Endodermal cell (in vitro differentiated cells): ENCODE measurements at places on chromosomes 16 and 17.

DNA sequence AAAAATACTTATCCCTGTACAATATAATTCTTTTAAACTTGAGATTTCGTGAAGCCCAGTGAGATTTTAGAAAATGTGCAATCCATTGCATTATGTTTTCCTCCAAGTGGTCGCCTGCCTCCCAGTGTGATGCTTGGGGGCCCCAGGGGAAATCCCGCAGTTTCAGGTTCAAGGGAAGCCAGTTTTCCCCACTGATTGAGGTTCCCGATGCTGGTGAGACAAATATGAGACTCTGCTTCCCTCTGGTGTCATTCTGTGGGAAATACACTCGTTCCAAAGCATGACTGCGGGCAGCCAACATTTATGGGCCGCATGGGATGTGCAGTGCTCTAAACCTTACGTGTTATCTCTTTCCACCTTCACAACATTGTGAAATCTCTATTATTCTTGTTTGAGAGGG lies 200.8 kb downstream of the PRKCB start:
- no peaks in the 10 kb centered on the region for H3K27me3 ChIP-seq
- H3K27ac ChIP-seq = no peak overlapping the region
- no peak overlapping the region for H3K4me3 ChIP-seq
- no peaks in the 10 kb centered on the region for H3K36me3 ChIP-seq
- H3K4me1 ChIP-seq = no peaks in the 10 kb centered on the region

- no peaks in the 10 kb centered on the region for H3K27me3 ChIP-seq
- H3K4me1 ChIP-seq = no peaks in the 10 kb centered on the region
- no peaks in the 10 kb centered on the region for H3K36me3 ChIP-seq
- H3K4me3 ChIP-seq = no peak overlapping the region
- no peak overlapping the region for H3K27ac ChIP-seq
Observed at GRCh38 chr16:83769397-83770008, 38.3 kb upstream of the HSBP1 start.

- H3K4me1 ChIP-seq = peaks cover 3% of the 10 kb centered on the region
- no peaks in the 10 kb centered on the region for H3K36me3 ChIP-seq
- no peaks in the 10 kb centered on the region for H3K27me3 ChIP-seq
- H3K4me3 ChIP-seq = no peak overlapping the region
- H3K27ac ChIP-seq = no peak overlapping the region
Observed at GRCh38 chr17:18155179-18155578, 28.4 kb upstream of the ALKBH5 start.

GRCh38 chr17:70076189-70076588 lies 1.2 kb downstream of the KCNJ16 start:
- no peak overlapping the region for H3K27ac ChIP-seq
- no peak overlapping the region for H3K4me3 ChIP-seq
- peaks cover 6% of the 10 kb centered on the region for H3K4me1 ChIP-seq
- H3K27me3 ChIP-seq = no peaks in the 10 kb centered on the region
- H3K36me3 ChIP-seq = no peaks in the 10 kb centered on the region

DNA sequence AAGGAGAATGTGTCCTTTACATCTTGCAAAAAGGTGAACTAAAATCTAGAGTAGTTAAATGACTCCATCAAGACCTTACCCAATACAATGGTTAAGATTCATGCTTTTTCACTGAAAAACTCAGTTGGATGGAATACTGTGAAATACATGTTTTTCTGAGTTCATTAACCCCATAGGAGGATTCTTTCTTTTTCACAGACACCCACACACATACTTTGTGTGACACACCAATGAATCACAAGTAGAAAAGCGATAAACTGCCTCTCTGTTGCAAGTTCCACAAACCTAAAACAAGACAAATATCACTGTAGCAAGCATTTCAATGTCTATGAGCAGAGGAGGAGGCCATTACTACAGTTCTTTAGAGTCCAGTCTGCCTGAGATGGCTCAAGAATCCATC lies 258.8 kb upstream of the CDH5 start:
- H3K4me1 ChIP-seq = no peaks in the 10 kb centered on the region
- H3K36me3 ChIP-seq = no peaks in the 10 kb centered on the region
- no peak for DNase-seq
- H3K27ac ChIP-seq = no peak overlapping the region

GRCh38 chr17:42740699-42741098 lies 4.1 kb downstream of the EZH1 start:
- H3K27ac ChIP-seq = no peak overlapping the region
- no peak overlapping the region for H3K4me3 ChIP-seq
- peaks cover 3% of the 10 kb centered on the region for H3K4me1 ChIP-seq

DNA sequence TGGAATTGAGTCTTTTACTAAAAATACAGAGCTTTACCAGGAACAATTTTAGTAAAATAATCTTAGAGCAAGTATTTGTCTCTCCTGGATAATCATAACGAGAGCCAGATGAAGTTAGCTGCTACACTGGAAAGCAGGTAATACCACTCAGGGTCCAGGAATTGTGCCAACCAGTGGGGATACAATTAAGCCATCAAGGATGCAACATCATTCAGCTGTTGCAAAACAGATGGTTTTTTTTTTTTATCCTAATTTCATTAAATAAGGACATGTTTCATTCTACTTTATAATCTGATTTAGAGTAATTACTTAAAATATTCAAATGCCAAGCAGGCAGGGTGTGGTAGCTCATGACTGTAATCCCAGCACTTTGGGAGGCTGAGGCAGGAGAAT lies 10.2 kb downstream of the MMD start:
- peaks cover 74% of the 10 kb centered on the region for H3K36me3 ChIP-seq
- H3K4me3 ChIP-seq = no peak overlapping the region
- H3K27me3 ChIP-seq = no peaks in the 10 kb centered on the region
- no peak for DNase-seq

DNA sequence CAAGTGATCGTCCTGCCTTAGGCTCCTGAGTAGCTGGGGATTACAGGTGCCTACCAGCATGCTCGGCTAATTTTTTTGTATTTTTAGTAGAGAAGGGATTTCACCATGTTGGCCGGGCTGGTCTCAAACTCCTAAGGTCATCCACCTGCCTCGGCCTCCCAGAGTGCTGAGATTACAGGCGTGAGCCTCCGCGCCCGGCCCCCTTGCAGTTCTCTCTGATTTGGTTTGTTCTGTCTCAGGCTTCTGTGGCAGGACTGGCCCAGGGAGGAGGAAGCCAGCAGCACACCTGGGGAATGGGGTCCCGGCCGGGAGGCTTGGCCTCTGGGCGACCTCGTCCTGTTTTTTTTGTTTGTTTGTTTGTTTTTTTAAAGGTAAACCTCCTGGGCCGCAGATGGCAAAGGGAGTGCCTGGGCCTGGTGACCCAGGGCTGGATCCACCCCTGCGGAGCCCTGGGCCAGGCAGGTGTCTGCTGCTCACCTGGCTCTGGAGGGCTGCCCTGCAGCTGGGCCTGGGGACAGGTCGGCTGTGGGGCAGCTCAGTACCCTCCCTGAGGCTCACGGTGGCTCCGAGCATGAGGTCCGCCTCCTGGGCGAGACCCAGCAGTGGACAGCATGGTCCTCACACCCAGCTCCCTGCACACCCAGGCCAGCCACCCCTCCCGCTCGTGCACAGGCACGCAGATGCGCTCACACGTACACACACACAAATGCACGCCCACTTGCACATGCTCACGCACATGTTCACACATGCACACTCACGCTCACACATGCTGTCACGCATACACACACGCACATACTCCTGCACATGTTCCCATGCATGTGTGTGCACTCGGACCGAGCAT lies 3.3 kb upstream of the NUDT16L1 start:
- DNase-seq = peak; percentile 44
- H3K27me3 ChIP-seq = no peaks in the 10 kb centered on the region
- H3K36me3 ChIP-seq = peaks cover 16% of the 10 kb centered on the region
- H3K27ac ChIP-seq = no peak overlapping the region
- H3K4me3 ChIP-seq = no peak overlapping the region

- no peak for DNase-seq
- peak overlapping the region; percentile 22 for H3K27ac ChIP-seq
- no peaks in the 10 kb centered on the region for H3K36me3 ChIP-seq
- no peak overlapping the region for H3K4me3 ChIP-seq
- no peaks in the 10 kb centered on the region for H3K4me1 ChIP-seq
- no peaks in the 10 kb centered on the region for H3K27me3 ChIP-seq
Observed at GRCh38 chr17:10018461-10018891, 113.4 kb upstream of the RCVRN start.

GRCh38 chr16:80226499-80226898 lies 314.3 kb upstream of the DYNLRB2 start:
- no peak overlapping the region for H3K27ac ChIP-seq
- H3K4me3 ChIP-seq = no peak overlapping the region
- no peak for DNase-seq
- H3K4me1 ChIP-seq = no peaks in the 10 kb centered on the region
- no peaks in the 10 kb centered on the region for H3K36me3 ChIP-seq

- peak; percentile 94 for DNase-seq
- H3K4me3 ChIP-seq = no peak overlapping the region
- no peaks in the 10 kb centered on the region for H3K27me3 ChIP-seq
- H3K4me1 ChIP-seq = no peaks in the 10 kb centered on the region
- H3K36me3 ChIP-seq = no peaks in the 10 kb centered on the region
Observed at GRCh38 chr17:38636054-38636453, 30.3 kb upstream of the SRCIN1 start.

DNA sequence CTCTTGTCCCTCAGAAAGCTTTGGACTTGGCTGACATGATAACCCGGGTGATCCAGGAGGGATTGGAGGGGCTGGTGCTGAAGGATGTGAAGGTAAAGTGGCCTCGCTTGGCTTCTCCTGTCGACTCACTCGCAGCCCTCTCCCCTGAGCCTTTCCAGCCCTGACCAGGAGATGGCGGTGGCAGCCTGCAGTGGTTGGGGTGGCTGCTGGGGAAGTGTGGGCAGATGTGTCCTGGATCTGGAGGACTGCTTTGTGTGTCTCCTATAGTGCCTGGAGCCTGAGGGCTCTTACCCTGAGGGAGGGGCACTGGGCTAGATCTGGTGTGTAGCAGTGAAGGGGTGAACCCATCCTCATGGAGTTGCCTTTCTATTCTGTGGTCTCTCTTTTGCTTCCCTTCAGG lies 17.9 kb downstream of the LIG3 start:
- H3K27ac ChIP-seq = no peak overlapping the region
- peak; percentile 98 for DNase-seq
- no peak overlapping the region for H3K4me3 ChIP-seq
- H3K4me1 ChIP-seq = no peaks in the 10 kb centered on the region
- H3K36me3 ChIP-seq = peaks cover 97% of the 10 kb centered on the region
- H3K27me3 ChIP-seq = no peaks in the 10 kb centered on the region

GRCh38 chr17:36066365-36066985 lies 2.4 kb downstream of the CCL18 start:
- H3K36me3 ChIP-seq = no peaks in the 10 kb centered on the region
- H3K27me3 ChIP-seq = no peaks in the 10 kb centered on the region
- DNase-seq = no peak
- no peak overlapping the region for H3K4me3 ChIP-seq

DNA sequence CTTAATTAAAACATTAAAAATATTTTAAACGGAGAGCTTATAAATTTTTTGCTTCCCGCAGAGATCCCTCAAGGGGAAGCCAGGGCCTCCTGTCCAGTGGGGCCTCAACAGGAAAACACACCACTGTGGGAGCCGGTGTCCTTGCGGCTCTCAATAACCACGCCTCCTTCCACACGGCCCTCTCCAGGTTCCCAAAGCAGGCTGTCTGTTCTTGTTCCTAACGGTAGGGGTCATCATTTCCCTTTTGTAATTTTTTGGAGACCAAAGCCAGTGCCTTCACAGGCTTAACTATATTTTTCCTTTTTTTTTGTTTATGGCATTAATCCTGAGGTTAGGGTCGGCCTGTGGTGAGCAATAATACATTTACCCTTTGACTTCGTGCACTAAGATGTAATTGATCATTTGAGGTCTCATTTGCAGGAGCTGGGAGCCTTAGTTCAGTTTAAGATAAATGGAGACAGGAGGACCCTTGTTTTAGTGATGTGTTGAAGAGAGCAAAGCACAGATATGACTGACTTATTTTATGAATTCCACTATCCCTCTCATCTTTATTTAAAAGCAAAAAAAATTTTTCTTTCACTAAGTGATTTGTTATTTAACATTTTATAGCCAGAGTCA lies 77.5 kb upstream of the N4BP1 start:
- no peak overlapping the region for H3K27ac ChIP-seq
- no peaks in the 10 kb centered on the region for H3K36me3 ChIP-seq
- no peaks in the 10 kb centered on the region for H3K4me1 ChIP-seq
- DNase-seq = peak; percentile 80
- H3K4me3 ChIP-seq = no peak overlapping the region
- H3K27me3 ChIP-seq = peaks cover 27% of the 10 kb centered on the region

DNA sequence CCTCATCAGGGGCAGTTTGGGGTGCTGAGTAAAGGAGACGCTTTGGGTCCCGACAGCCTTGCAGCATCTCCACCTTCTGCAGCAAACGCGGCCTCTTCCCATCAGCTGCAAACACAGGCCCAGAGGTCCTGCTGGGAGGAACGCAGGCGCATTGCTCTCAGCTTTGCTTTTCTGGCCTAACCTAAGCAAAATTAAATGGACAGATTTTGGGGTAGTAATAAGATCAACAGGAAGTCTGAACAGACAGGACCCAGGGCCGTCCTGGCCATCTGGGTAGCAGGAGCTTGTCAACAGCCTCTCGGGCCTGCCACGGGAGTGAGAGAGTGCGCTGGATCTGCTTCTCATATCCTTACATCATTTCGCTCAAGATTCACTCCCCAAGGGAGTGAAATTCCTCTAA lies 7.2 kb downstream of the NUBP1 start:
- H3K36me3 ChIP-seq = peaks cover 26% of the 10 kb centered on the region
- no peak for DNase-seq
- no peaks in the 10 kb centered on the region for H3K27me3 ChIP-seq
- no peak overlapping the region for H3K27ac ChIP-seq
- no peaks in the 10 kb centered on the region for H3K4me1 ChIP-seq

- no peaks in the 10 kb centered on the region for H3K4me1 ChIP-seq
- no peaks in the 10 kb centered on the region for H3K36me3 ChIP-seq
- no peaks in the 10 kb centered on the region for H3K27me3 ChIP-seq
- H3K27ac ChIP-seq = no peak overlapping the region
- DNase-seq = peak; percentile 77
- H3K4me3 ChIP-seq = no peak overlapping the region
Observed at GRCh38 chr17:65173284-65173793, 36.2 kb downstream of the RGS9 start.

DNA sequence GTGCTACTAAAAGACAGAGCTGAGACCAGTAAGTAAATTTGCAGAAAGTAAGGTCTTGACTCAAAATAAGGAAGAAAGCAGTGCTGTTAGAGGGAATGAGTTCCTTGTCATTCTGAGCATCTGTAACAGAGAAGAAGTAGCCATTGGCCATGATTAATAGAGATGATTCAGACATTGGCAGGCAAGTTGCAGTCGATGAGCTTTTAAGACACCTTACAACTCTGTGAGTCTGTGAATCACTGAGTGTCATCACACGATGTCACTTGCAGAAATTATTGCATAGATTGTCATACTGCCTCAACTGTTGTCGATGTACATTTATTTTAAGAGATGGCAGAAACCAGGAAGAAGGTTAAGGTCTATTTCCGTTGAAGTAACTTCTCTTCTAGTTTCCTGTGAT lies 201.1 kb upstream of the CDH13 start:
- no peak overlapping the region for H3K27ac ChIP-seq
- H3K27me3 ChIP-seq = peaks cover 4% of the 10 kb centered on the region
- DNase-seq = no peak
- no peak overlapping the region for H3K4me3 ChIP-seq
- no peaks in the 10 kb centered on the region for H3K4me1 ChIP-seq
